ENCODE measurements at places on chromosomes 12 and 14.

DNA sequence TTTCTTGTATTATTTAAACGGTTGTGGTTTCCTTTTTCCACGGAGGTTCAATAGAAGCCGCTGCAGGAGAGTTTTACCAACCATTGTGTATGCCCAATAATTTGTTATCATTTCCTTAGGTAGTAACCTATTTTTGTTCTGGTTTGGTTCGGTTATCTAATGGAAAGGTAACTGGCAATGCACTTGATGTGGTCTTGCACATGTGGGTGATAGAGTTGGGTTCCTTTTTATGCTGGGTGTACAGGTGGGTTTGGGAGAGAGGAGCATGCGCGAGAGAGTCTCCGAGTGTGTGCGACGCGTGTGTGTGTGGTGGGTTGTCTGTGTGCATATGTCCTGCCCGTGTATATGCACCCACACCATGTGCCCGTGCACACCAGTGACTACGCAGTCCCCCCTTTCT, 102.7 kb upstream of the FKBP4 start:
- DNase-seq, result no peak

DNA sequence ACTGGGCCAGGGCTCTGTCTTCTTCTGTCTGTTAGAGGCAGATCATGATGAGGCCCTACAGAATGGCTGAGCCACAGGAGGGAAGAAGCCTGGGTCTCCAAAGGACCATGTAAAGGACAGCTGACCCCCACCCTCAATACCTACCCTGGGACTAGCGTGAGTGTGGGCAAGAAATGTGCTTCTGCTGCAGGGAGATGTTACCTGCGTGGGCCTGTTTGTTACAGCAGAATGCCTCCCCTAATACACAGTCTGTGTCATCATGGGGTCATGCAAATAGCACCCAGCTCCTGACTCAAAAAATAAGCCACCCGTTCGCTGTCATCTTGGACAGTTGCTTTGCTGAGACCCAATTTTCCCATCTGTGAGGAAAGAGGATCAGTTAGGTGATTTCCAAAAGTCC, 90.6 kb downstream of the CALM1 start:
- DNase-seq, result no peak

DNA sequence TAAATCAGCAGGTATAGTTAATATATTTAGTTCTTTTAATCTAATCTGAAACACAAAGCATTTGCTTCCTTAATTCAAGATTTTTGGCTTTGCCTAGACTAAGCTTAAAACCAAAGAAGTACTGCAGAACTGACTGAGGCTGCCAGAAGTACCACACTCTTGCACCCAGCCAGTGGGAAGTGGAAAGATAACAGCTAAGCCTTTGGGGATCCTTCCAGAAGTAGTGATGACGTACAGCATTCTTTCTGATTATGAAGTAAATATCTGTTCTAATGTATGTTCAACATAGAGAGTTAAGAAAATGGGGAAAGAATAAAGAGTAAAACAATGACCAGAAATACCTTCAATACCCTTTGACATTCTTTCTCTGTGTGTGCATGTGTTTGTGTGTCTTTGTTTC, 19.3 kb downstream of the NTF3 start:
- DNase-seq, result no peak

- DNase-seq, result peak; percentile 64
Measured at GRCh38 chr12:124544311-124544970, 23.0 kb downstream of the NCOR2 start.

DNA sequence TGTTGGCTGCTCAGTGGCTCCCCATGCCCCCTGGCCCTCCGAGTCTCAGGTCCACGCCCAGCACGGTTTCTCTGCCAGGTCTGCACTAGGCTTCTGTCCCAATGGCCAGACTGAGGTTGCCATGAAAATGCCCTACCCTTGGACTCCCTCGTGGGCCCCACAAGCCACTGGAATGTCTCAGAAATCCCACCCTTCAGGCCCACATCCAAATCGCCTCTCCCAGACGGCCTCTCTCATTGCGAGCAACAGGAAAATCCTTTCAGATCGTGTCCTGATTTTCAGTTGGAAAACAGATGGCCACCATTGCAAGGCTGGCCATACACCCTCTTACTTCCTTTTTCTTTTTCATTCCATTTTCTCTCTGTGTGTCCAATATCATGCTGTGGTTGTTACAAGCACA, 77.3 kb downstream of the IRF2BPL start:
- no peak for DNase-seq

DNA sequence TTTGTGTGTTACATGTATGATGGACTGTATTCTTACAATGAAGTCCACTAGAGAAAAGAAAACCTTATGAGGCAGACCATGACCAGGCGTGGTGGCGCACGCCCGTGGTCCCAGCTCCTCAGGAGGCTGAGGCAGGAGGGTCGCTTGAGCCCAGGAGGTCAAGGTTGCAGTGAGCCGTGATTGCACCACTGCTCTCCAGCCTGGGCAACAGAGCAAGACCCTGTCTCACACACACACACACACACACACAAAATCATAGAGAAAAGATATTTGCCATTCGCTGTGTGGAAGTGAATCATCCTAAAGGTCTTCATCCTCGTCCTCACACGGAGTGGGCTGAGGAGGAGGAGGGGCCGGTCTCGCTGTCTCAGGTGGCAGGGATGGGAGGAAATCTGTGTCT, 32.3 kb downstream of the LRCOL1 start:
- no peak for DNase-seq

- no peak for DNase-seq
Measured at GRCh38 chr12:30707613-30708342, 12.1 kb upstream of the IPO8 start.

DNA sequence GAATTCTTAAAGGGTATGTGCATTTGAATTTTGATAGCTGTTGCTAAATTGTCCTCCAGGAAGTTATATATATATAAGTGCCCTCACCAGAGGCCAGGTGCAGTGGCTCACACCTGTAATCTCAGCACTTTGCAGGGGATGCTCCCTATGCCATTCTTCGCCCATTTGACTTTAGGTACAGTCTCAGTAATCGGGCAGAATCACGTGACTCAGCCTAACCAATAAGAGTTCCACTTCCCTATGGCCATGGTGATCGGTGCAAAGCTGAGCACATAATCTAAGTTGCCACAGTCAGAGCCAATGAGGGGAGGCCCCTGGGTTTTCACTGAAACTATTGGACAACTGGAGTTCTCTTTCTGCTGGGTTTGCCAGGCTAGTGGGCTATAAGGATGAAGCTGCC, 274.6 kb upstream of the TBX3 start:
- no peak for DNase-seq
